ENCODE measurements at places on chromosomes 2 and 18.

DNA sequence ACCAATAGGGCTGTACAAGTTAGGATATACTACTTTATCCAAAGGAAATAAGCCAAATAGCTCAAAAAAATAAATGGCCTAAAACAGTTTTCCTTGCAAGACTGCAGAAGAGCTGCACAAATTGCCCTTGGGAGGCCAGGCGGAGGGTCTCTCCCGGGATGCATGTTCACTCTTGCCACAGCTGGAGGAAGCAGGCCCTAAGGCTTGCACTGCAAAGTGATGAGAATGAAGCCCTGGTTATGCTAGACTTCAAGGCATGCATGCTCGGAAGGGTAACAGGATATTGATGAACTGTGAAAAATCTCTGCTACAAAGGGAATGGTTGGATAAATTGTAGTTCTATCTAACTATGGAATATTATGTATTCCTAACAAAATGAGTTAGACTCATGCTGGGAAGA lies 27.5 kb upstream of the LDLRAD4 start:
- DNase-seq: no peak

DNA sequence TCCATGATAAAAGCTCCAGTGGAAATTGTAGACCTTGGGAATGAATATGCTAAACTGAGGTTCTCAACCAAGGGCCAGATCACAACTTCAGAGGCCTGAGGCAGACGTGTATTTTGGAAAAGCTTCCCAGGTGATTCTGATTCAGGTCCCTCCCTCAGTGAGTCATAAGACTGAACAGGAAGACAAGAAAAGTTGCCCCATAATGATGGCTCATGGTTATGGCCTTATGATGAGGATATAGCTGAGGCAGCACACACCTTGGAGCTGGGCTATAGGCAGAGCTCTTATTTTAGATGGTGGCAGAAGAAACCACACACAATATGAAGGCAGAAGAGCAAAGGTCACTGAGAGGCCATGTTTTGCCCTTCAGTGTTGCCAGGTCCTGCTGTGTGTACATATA lies 9.6 kb downstream of the ANTXR1 start:
- no peak for DNase-seq

DNA sequence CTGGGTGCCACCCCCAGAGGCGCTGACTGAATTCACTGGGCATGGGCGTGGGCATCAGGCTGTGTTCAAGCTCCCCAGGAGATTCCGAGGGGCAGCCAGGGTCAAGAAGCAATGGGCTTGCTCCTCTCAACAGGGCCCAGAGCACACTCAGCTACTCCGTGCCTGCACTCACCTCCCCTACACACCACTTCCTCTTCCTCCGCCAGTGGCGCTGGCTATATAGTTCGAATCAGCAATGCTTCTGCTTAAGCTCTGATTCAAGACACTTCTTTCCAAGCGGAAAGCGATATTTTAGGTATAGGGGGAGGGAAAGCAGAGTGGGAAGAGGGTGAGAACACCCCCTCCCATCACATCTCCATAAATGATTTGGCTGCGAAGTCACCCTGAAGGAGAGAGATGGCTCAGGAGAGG lies 42.1 kb downstream of the CRACDL start:
- no peak for DNase-seq

DNA sequence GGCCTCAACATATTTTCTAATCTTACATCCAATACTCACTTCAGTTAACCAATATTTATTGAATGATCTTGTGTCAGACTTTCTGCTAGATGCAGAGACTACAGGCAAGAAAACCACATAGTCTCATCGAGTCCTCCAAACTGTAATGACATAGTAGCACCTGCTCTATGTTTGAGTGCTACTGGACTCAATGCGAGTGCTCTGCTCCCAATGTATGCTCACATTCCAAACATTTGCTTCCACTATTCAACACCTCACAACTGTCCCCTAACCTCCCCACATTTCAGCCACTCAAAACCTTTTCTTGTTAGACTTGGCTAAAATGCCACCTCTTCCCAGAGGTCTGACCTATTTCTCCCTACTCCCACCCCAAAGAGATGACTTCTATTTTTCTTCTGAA lies 65.2 kb downstream of the SLC66A3 start:
- DNase-seq: no peak

- no peak for DNase-seq
These were observed 120.0 kb upstream of the OSR1 start for GRCh38 chr2:19478409-19478808.

DNA sequence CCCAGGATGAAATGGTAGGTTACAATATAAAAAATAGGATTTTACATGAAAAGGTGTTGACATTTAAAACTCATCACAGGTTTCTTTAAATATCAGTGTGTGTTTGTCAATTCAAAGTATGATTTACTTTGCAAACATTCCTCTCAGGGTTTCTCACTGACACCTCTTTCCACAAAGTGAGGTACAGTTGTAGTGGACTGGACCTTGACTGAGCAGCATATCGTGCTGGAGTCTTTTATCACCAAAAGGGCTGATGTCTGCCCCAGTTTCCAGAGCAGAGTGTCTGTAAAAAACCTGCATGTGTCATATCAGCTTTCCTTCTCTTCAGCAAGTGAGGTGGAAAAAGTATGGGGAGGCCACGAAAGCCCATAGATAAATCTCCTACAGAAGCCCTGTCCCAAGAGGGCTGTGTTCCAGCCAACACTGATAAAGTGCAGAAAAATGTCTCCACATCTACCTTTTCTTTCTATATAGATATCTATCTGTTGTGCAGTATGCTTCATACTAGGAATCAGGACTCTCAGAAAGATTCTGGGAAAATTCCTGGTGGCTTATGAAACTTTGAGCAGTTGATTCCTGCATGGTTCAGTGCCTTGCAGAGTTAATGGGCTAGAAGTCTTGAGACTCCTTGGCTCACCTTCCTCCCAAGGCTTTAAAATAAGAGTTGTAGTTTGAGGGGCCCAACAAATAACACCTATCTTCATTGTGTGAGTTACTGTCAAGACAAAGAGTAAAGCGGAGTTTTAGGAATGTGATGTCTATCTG lies 6.9 kb downstream of the ACYP2 start:
- no peak for DNase-seq

GRCh38 chr2:236744281-236744705 lies 174.7 kb downstream of the ACKR3 start:
- no peak for DNase-seq

GRCh38 chr2:147425437-147426029 lies 419.3 kb upstream of the ACVR2A start:
- DNase-seq: no peak

DNA sequence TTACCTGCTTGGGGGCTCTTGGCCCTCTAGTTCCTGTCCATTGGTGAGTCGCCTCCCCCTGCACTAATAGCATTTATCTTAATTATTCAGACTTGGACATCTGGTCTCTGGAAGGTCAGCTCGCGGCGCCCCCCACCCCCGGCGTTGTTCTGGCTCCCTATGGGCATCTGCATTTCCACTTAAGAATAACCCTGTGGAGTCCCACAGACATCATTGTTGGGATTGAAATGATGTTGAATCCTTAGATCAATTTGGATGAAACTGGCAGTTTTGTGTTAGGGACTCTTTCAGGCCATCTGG lies 313.8 kb upstream of the HS6ST1 start:
- DNase-seq: no peak

- DNase-seq: peak; percentile 31
These were observed 60.4 kb upstream of the GAREM1 start for GRCh38 chr18:32530947-32531651.

- DNase-seq: no peak
These were observed 92.4 kb downstream of the NCK2 start for GRCh38 chr2:105836840-105837692.

- peak; percentile 74 for DNase-seq
These were observed 15.7 kb downstream of the FAM98A start for GRCh38 chr2:33583194-33583938.

GRCh38 chr2:9538000-9538507 lies 17.6 kb downstream of the ADAM17 start:
- peak; percentile 46 for DNase-seq

DNA sequence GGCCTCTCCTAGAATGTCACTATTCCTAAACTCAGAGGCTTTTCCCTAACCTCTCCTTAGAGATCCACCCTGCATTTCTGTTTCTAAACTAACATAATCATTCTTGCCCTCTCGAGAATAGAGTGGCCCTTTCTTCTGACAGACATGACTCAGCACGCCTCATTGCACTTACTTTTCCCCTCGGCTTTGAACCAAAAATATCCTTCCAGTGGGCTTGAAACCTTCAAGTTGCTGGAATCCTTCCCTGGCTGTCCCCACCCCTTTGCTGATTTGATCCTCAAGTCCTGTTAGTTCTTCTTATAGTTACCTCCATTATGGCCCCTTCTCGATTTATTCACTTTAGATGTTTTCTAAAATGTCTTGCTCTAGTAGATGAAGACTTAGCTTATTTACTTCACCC lies 158.0 kb downstream of the LTBP1 start:
- DNase-seq: no peak

- DNase-seq: no peak
These were observed 309.3 kb downstream of the CTNNA2 start for GRCh38 chr2:79822136-79822535.

Data from KG1 (cell line).